Natural killer cell treated with Interleukin-12 subunit alpha and Interleukin-12 subunit beta and Interleukin-15 and Interleukin-18, amount 100 ng/mL, for 72 hours (primary cell): ENCODE measurements at places on chromosomes 1 and 21.

DNA sequence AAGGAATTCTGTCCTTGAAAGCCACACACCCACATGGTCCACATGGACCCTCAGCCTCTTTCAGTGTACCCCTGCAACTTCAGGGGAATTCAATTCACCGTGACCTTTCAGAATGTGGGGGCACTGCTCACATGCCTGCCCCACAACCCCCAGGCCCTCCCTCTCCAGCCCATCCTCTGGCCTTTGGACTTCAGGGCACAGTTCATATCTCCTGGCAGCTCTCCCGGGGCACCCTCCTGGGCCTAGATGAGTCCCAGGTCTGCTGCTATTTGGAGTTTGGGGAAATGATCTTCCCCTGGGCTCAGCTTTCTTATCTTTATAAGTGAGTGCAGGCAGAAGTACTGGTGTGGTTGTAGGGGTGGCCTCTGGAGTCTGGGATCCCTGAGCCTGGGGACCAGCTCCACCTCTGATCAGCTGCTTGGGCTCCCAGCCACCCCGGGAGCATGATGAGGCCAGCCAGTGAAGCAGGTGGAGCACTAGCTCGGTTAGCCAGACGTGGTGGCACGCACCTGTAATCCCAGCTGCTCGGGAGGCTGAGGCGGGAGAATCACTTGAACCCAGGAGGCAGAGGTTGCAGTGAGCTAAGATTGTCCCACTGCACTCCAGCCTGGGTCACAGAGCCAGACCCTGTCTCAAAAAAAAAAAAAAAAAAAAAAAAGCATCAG is 15.8 kb downstream of the C1orf167 start:
- no peaks in the 10 kb centered on the region for H3K27me3 ChIP-seq
- no peak overlapping the region for H3K27ac ChIP-seq
- H3K4me3 ChIP-seq: no peak overlapping the region
- peaks cover 3% of the 10 kb centered on the region for H3K4me1 ChIP-seq
- no peak for DNase-seq

DNA sequence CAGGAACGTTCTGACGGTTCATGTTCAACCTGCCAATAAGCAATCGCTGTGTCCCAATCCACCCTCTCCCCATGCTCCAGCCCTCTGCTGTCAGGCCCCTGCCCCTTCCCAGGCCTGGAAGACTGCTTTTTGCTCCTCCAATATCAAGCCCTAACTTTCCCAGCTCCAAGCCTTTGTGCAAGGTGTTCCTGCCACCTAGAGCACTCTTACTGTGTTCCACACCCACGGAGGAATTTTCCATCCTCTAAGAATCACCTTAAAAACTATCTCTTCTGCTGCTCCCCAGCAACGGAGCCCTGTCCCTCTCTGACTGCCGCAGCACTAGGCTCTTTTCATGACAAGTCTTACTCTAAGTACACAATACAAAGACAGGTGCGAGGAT is 657.9 kb downstream of the AJAP1 start:
- no peaks in the 10 kb centered on the region for H3K4me1 ChIP-seq
- H3K4me3 ChIP-seq: no peak overlapping the region

GRCh38 chr1:198699167-198700015 is 60.6 kb downstream of the PTPRC start:
- DNase-seq: no peak
- peaks cover 61% of the 10 kb centered on the region for H3K36me3 ChIP-seq
- peak overlapping the region; percentile 77 for H3K27ac ChIP-seq
- H3K27me3 ChIP-seq: no peaks in the 10 kb centered on the region

- peak; percentile 99 for DNase-seq
- H3K27ac ChIP-seq: peak overlapping the region; percentile 100
- H3K4me1 ChIP-seq: peaks cover 72% of the 10 kb centered on the region
Measured at GRCh38 chr1:26541816-26542711, 12.5 kb downstream of the RPS6KA1 start.

- H3K36me3 ChIP-seq: no peaks in the 10 kb centered on the region
- DNase-seq: no peak
- no peaks in the 10 kb centered on the region for H3K4me1 ChIP-seq
- peaks cover 16% of the 10 kb centered on the region for H3K27me3 ChIP-seq
Measured at GRCh38 chr1:226223157-226223785, at the start of gene MIXL1. Gene MIXL1, plus strand, starts transcription at chr1:226223664. Its CDS starts 18 bp downstream, at chr1:226223682.
